ENCODE measurements at places on chromosomes 6 and 20.

DNA sequence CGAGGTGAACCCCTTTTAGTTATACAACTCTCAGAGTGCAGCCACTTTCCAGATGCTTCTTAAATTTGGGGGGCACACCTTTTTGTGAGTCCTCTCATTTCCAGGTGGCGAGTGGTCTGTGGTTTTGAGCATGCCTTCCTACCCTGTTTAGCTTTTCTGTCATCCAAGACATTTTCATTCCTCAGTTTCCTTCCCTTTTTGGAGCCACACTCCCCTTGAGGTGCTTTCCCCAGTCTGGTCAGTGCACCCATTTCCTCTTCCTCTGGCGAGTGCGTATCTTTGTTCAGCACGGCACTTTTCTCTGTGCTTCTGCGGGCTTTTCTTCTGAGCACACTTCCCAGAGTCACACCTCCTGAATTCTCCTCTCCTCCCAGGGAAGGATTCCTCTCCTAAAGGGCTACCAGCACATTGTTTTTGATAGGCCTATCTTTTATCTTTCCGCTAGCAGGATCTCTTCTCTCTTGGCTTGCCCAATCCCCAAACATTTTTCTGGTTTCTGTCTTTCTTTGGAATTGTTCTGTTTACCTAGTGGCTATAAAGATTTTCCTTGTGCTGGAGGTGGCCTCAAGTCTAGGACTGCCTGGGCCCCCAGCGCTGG, 1.4 kb downstream of the PHF20 start:
- no peaks in the 10 kb centered on the region for H3K27me3 ChIP-seq
- H3K27ac ChIP-seq: no peak overlapping the region
- no peak for DNase-seq
- peaks cover 6% of the 10 kb centered on the region for H3K36me3 ChIP-seq

DNA sequence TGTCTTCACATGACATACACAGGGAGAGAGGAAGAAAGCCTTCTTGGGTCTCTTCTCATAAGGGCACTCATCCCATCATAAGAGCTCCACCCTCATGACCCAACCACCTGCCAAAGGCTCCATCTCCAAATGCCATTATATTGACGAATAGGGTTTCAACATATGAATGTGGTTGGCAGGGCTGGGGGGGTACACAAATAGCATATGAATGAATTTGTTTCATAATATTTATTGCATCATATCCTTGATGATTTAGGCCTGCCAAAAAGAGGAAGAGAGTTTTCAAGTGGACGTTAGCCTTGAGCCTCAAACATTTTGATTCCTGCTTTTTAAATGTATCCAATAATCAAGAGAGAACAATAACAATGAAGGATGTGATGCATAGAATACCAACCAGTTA, 26.2 kb upstream of the OPRM1 start:
- H3K4me1 ChIP-seq: no peaks in the 10 kb centered on the region
- no peaks in the 10 kb centered on the region for H3K36me3 ChIP-seq
- H3K27me3 ChIP-seq: no peaks in the 10 kb centered on the region
- H3K27ac ChIP-seq: no peak overlapping the region
- H3K4me3 ChIP-seq: no peak overlapping the region

DNA sequence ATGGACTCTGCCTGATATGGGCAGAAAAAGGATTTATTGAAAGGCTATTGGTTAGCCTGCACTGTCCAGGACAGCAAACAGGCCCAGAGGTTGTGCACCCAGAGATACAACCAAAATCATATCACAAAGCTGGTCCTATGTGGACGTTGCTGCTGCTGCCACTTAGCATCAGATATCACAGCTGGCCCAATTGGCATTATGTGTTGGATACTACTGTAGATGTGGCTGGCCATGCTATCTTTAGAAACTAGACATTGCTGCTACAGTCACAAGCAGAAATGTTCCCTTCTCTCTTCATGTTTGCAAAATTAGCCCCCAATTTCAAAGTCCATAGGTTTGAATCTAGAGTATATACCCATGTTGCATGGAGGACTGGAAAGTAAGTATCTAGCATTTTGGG, 42.2 kb upstream of the CEP85L start:
- H3K27ac ChIP-seq: no peak overlapping the region
- H3K4me3 ChIP-seq: no peak overlapping the region
- DNase-seq: no peak
- H3K27me3 ChIP-seq: no peaks in the 10 kb centered on the region
- H3K4me1 ChIP-seq: no peaks in the 10 kb centered on the region

DNA sequence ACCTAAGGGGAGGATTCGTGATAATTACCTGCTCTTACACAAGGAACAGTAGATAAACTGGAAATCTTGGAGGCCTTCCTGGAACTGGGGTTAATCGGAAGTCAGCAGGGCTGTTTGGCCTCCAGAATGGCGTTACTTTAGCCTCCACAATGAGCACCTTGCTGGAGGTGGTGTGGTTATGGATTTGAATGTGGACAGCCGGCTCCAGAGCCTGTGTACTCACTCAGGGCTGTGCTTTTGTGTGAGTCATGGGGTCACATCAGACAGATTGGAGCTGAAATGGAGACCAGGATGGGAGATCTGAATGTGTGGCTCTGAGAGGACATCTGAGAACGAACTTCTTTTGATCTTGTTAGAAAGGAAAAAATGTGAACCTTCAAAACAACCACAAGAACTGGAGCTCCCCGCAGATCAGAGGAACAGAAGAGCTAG, 30.4 kb downstream of the IGF2R start:
- H3K4me3 ChIP-seq: no peak overlapping the region
- no peak overlapping the region for H3K27ac ChIP-seq
- no peaks in the 10 kb centered on the region for H3K4me1 ChIP-seq
- no peaks in the 10 kb centered on the region for H3K27me3 ChIP-seq
- H3K36me3 ChIP-seq: peaks cover 3% of the 10 kb centered on the region

DNA sequence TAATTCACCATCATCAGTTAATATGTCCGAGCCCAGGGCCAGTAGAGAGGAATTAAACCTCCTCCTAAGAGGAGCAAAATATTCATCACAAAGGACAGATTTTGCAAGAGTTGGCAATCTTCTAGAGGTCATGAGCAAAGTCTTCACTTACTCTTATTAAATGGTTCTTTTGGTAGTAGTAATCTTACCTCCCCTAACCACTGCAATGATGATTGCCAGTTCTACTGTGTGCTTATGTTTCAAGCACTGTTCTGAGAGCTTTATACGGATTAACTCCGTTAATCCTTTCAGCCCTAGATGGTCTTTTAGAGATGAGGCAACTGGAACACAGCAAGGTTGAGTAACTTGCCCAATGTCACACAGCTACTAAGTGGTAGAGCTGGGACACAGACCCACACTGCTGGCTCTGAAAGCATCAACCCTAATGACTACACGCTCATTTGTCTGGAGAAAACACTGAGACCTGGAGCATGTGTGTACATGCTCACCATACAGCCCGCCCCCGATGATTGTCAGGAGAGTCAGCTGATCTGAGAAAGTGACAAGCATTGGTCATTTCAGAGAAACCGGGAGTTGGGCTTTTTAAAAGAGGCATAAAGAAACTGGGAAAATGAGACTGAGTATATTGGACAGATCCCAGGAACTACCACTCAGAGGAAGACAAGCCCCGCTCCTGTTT, 276.0 kb downstream of the NRN1 start:
- H3K4me3 ChIP-seq: no peak overlapping the region

DNA sequence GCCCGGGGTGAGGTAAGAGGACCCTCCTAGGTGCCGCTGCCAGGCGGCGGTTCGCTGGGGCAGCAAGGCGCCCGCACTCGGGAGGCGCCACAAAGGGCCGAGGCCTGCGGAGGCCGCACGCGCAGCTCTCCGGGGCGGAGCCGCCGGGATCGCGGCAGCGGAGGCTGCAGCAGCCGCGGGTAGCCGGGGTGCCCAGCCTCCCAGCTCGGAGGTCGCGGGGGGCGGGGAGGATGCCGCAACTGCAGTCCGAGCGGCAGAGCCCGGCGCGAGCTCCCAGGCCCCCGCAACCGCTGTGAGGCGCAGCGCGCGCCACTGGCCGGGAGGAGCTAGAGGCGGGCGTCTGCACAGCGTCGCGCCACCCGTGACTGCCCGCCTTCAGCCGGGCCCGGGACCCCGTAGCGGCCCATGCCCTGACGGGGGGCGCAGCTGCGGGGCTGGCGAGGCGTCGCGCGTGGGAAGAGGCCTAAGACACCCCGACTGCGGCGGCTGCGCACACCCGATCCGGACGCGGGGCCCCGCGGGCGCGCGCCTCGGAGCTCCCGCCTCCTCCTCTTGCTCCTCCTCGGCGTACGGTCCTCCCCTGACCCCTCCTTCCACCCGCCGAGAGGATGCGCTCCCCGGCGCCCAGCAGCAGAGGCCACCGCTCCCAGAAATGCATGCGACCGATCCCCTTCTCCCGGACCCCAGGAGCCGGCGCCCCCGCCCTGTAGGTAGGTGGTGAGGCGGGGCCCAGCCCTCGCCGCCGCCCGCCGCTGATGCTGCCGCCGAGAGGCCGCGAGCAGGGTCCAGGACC, at the start of gene NCOA7:
NCOA7 (plus strand) TSS at position 603 of the 793 bp plus-strand sequence. CDS start 24,395 bp downstream, outside the sequence.
- H3K27me3 ChIP-seq: no peaks in the 10 kb centered on the region
- no peaks in the 10 kb centered on the region for H3K36me3 ChIP-seq
- peak within 1 kb of the TSS; percentile 67 for H3K4me3 ChIP-seq
- peak; percentile 93 for DNase-seq

DNA sequence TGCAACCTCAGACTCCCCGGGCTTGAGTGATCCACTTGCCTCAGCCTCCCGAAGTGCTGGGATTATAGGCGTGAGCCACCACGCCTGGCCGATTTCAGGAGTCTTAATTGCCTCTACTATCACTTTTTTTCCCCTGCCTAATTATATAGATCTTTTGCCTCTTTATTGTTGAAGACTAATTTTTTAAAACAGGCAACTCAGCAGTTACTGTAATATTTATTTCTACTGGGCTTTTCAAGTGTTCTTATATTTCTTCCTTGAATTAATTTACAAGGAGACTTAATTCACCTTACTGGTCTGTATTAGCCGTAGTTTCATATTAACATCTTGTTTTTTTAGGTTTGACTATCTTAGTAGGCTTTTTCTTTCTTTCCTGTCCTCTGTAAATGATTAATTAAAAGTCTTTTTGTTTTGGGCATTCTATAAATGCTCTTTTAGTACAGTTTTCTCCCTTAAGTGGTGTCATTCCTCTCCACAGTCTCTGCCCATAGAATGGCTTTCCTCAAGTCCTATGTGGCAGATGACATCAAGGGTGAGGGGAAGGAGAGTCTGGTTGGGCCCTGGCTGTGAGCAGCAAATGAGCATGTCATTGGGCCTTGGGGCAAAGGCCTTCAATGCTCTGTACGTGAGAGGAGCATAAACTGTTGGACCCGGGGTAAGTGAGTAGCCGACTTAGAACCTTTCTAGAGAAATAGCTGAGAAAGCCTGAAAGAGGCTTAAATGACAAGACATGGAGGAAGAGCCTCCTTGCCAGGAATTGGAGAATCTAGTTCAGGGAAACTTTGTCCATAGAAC, 36.0 kb downstream of the ANKS1A start:
- H3K4me3 ChIP-seq: no peak overlapping the region
- H3K36me3 ChIP-seq: no peaks in the 10 kb centered on the region
- H3K27me3 ChIP-seq: no peaks in the 10 kb centered on the region
- H3K4me1 ChIP-seq: peaks cover 5% of the 10 kb centered on the region
- H3K27ac ChIP-seq: no peak overlapping the region

All from SK-N-SH (cell line).